ENCODE measurements at places on chromosomes 5 and 9.

DNA sequence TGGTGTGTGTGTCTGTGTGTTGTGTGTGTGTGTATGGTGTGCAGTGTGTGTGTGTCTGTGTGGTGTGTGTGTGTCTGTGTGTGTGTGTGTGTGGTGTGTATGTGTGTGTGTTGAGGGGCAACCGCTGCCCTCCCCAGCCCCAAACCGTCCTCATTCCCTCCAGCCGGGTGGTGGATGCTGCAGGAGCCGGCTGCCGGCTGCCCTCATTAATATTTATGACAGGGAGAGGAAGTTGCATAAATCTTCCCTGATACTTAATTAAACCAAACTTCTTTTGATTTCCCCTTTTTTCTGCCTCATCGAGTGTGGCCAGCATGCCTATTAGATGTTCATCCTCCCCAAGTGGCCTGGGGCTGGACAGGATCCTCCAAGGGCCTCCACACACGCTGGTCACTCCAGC, 121.4 kb upstream of the MVB12B start:
- no peak for DNase-seq

- no peak for DNase-seq
These were observed 71.5 kb downstream of the WNK2 start for GRCh38 chr9:93255494-93255867.

DNA sequence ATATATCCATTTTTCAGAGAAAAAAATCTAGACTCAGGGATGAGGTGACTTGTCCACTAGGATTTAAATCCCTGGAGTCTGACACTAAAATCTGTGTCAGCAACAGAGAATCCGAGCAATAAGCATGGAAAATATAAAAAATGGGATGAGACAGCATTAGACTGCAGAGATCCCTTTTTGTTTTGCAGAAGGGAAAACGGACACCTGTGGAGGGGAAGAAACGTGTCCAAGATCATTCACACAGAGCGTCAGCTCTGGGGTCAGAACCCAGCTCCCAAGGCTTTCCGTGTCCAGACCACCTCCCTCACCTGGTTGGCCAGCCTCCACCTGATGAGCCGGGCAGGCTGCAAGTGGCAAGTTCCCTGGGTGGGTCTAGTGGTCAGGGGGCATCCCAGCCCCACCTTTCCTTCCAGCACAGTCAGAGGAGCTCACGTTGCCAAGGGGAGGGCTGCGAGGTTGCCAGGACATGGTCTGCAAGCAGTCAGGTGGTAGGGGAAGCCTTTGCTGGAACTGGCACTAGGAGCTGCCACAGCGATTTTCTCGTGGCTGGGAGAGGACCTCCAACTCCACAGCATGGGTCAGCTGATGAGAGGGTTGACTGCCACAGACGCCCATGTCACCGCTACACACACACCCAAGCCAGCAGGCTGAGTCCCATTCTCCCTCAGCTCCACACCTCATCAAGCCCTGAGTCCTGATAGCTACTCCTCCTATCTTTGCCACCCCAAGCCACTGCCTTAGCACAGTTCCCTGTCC, 65.9 kb upstream of the CPLX2 start:
- no peak for DNase-seq

DNA sequence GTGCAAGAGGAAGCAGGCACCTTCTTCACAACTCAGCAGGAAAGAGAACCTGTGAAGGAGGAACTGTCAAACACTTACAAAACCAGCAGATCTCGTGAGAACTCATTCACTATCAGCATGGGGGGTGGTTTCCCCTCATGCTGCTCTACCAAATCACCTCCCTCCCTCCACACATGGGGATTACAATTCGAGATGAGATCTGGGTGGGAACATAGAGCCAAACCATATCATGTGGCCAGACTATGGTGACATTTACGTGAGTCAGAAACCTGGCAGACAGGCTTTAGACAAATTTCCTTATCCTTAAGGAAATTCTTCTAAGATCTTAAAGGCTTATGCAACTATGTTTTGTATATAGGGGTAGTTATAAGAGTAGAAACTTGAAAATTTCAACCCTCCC, 8.7 kb upstream of the AOPEP start:
- DNase-seq: no peak

DNA sequence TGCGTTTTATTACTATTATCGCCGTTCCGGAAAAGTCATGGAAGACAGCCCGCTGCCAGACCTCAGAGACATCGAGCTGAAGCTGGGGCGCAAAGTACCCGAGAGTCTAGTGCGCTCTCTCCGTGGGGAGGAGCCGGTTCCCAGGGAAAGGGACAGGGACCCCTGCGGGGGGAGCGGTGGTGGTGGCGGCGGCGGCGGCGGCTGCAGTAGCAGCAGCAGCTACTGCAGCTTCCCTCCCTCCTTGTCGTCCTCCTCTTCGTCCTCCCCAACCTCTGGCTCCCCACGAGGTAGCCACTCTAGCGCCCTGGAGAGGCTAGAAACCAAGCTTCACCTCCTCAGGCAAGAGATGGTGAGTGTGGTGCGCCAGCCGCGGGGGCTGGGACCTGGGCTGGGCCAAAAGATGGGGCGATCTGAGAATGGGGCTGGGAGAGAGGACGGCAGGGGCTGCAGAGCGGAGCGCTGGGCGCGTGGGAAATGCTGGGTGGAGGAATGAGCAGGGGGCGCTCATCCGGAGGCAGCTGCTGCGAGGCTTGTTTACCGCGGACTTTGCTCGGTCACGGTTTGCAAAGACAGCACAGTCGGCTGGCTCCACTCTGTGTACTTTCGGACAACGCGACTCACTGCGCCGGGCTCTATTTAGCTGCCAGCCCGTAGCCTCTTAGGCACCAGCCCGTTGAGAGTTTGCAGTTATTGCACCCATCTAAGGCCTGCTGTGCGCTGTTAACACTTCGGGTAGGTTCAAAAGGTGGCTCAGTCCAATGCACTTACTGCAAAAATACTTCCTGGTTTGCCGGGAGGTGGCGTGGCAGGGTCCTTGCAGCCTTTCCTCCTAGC, 1.1 kb downstream of the LURAP1L start:
- no peak for DNase-seq

- no peak for DNase-seq
These were observed 61.2 kb upstream of the RXRA start for GRCh38 chr9:134265078-134265477.

DNA sequence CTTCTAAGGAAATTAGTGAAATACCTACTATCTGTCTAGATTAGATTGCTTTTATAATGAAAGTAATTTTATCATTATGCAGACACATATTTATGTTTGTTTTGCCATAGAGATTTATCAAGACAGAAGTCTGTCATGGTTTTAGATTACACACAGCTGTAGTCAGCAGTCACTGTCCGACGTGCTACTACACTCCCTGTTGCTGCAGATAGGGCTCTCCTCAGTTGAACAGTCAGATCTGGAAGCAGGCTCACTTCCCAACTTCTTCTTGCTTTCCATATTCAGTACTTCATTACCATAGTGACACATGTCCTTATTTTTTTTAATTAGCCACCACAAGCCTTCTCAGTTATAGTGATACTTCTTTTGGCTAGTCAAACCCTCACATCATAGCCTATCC, 329.9 kb upstream of the ITGA1 start:
- DNase-seq: no peak

GRCh38 chr5:5146530-5147160, 6.5 kb downstream of the ADAMTS16 start:
- no peak for DNase-seq

GRCh38 chr5:80569086-80569960, 757 bp downstream of the ANKRD34B start:
- no peak for DNase-seq
